ENCODE measurements at places on chromosomes 3 and 15.

GRCh38 chr3:39540162-39540921 is 72.9 kb downstream of the MOBP start:
- no peak for DNase-seq

GRCh38 chr3:184712248-184713039 is 580 bp upstream of the MAGEF1 start:
- DNase-seq, result no peak

GRCh38 chr3:12175137-12175593 is 16.5 kb upstream of the TIMP4 start:
- peak; percentile 44 for DNase-seq

GRCh38 chr3:145681181-145681580 is 479.8 kb downstream of the PLOD2 start:
- DNase-seq, result no peak

GRCh38 chr15:57133127-57133968 is 214.9 kb downstream of the TCF12 start:
- no peak for DNase-seq

- peak; percentile 84 for DNase-seq
These were observed 18.4 kb downstream of the LRCH3 start for GRCh38 chr3:197809356-197810020.

All from adipocyte (in vitro differentiated cells).